ENCODE measurements at places on chromosomes 7 and 10.

DNA sequence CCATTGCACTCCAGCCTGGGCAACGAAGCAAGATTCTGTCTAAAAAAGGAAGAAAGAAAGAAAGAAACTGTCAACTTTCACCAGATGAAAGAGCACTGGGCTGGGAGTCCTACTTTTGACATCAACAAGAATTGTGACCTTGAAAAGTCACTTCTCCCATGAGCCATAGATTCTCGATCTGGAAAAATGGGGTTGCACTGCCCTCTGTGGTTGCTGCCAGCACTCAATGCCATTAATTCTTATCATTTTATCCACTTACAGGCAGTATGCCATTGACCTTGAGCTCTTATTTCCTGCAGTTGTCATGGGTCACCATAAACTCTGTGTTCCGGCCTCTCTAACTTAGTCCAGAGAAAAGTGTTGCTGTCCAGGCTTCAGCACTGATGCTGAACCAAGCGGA lies 137.2 kb downstream of the NOC3L start:
- no peak for DNase-seq

DNA sequence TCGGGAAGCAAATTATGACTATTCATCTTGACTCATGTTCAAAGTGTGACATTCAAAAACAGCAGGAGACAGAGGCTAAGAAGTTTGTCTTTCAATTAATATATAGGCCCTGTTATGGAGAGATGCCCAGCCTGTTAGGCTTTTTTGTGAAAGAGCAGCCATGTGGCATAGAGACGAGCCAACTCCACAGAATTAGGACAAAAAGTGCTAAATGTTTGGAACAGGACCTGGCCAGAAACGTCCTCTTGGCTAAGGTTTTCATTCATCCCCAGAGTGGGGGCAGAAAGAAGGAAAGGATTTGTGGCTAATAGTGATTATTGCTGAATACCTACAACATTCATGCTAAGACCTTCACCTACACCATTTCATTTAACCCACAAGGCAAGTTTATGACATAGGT lies 324.7 kb upstream of the NPVF start:
- no peak for DNase-seq

DNA sequence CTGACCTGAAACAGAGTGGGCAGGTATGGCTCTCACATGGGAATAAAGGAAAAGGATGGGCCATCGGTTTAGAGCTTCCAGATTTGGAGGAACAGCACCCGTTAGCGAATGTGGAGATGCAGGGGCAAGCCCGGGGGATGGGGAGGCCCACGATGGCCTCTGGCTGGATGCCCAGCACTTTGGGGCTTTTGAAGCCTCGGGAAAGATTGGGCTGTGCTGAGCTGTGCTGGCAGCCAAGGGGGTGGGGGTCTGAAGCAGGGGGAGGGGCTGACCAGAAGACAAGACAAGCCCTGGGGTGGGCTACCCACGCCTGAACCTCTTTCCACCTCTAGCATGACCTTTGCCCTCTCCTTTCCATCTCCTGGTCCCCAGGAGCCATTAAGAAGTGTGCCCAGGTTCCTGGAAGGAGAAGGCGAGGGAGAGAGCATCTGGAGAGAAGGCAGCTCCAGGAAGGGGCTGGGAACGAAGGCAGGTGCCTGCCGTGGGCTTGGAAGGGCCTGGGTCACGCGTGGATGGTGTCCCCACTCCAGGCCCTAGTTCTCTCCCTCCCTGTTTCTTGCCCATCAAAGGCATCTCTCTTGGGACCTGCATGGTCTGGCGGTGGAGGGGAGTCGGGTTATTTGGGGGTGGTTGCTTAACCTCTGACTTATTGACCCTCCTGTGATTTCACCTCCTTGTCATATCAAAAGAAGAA lies 39.7 kb downstream of the JAKMIP3 start:
- no peak for DNase-seq

GRCh38 chr10:62597226-62597625 lies 207.3 kb upstream of the ADO start:
- DNase-seq, result no peak

- no peak for DNase-seq
Measured at GRCh38 chr10:4545062-4545461, 280.9 kb upstream of the AKR1E2 start.

DNA sequence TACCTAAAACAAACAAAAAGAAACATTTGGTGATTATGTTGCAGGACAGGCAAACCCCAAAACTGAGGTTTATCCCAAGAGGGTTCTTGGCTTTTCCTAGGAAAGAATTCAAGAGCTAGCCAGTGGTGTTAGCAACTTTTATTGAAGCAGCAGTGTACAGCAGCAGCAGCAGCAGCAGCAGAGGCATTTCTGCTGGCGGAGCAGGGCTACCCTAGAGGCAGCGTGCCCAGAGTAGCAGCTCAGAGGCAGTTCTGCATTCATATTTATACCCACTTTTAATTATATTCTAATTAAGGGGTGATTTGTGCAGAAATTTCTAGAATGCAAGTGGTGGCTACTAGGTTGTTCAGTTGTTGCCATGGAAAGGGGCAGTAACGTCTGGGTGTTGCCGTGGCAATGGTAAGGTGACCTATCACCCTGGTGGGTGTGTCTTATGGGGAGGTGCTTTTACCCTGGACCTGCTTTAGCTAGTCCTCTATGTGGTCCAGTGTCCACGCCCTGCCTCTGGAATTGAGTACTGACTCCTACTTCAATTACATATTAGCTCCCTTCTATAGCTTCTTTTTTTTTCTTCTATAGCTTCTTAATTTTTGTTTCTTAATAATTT lies 53.9 kb downstream of the VCL start:
- DNase-seq, result no peak

- DNase-seq, result no peak
Measured at GRCh38 chr10:121910673-121911420, 17.0 kb downstream of the ATE1 start.

DNA sequence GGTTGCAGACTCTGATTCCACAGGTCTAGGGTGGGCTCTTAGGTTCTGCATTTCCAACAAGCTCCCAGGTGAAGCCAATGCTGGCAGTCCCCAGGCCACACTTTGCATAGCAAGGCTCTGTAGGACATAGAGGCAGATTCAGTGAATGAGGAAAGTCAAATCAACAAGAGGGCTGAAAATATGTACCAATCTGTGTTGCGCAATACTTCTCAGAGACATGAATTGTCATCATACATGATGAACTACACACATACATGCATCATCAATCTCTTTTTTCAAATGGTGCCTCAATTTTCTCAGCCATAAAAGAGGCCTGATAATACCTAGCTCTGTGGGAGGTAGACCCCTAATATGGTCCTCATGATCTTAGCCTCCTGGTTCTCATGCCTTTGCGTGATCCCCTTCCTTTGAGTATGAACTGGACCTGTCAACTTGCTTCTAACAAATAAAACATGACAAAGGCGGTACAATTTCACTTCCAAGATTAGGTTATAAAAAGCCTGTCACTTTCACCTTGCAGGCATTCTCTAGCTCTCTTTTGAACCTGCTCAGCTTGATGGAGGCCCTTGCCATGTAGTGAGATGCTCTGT lies 49.0 kb downstream of the PIK3CG start:
- DNase-seq, result no peak

GRCh38 chr10:28558923-28559508 lies 26.1 kb downstream of the WAC start:
- no peak for DNase-seq

DNA sequence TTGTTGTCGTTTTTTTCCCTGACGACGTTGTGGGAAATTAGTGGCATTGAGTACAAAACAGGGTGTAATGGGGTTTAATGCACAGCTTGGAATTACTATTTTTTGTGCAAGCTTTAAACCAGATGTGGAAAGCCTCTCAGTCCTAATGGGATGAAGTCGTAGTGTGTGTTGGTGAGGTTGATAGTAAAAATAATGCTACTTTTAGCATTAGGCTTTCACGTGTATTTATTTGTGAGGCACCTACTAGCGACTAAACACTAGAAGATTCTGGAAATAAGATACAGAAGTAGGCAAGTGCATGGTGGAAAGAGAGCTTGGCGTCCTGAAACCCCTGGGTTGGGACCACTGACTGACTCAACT lies 588 bp upstream of the ORC5 start:
- no peak for DNase-seq

DNA sequence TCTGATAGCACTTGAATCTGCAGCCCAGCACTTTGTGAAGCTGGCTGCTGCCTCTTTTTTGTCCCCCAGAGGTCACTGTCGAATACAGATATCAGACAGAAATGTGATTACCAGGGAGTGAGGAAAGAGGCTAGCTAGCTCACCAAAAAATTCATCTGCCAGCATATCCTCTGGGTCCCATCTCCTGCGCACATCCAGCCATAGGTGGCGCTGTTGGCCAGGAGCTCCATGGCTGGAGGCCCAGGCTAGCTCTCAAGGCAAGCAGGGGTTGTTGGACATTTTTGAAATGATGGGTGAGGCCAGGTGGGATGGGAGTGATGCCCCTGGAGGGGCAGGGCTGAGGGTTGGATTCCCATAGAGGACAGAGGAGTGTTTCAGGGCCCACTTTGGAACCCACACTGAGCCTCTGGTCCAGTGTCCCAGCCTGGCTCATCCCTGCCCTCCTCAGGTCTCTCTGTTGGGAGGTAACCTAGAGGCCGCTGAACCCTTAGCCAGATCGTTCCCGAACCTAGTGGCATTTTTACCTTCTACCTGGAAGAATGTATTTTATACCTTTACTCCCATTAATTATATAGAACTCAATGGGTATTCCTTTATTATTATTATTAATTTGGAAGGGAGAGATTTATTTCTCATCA lies 14.8 kb downstream of the DPCD start:
- DNase-seq, result no peak

DNA sequence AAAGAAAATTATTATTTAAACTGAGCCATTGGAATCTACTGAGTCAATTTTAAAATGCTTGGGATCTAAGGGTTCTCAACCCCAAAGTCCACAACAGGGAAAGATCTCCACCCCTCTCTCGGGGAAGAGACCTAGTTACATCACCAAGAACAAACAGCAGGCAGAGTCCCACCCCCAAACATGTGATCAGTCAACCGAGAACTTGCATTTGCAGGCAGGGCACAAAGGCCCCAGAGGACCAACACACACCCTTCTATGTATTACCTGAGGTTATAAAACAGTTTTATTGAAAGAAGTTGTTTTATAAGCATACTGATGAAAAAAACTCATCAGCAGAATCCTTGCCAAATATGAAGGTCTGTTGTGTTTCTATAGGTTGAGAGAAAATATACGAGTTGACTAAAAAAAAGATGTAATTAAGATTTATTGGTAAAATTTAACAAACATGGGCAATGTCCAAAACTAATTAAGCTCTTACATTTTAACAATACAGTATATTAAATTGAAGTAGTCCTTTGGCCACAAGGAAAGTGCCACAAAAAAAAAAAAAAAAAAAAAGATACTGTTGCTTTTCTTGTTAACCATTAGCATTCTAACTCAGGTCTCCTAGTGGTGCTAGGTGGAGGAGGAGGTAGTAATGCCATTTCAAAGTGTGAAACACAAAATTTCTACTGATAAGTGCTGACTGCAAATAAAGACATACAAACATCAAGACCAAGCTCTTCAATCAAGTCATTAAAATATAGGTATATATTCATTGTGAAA lies 975 bp upstream of the USP54 start:
- DNase-seq, result no peak

GRCh38 chr10:56085406-56086122 lies 275.5 kb downstream of the ZWINT start:
- no peak for DNase-seq

- DNase-seq, result no peak
Measured at GRCh38 chr10:1050145-1050544, 1.2 kb upstream of the IDI1 start.

- no peak for DNase-seq
Measured at GRCh38 chr10:131310142-131310541, 1.4 kb downstream of the TCERG1L start.

GRCh38 chr7:48427671-48428070 lies 256.4 kb downstream of the ABCA13 start:
- no peak for DNase-seq

GRCh38 chr10:15027741-15028140 lies 16.0 kb upstream of the OLAH start:
- DNase-seq, result no peak

DNA sequence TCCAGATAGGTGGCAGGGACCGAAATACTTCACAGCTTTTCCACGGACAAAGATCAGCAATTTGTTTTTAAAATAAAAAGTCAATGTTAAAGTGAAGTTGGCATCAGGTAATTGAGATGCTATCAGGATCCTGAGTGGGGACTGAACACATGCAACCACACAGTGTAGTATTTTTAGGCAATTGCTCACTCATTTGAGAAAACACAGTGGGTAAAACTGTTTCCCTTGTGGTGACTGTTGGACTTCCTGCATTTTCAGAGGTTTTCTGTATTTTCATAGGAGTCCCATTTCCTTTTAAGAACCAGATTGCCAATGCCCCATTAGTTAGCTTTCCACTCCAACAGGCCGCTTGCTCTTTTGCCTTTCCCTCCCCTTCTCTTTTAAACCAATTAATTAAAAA lies 159.5 kb upstream of the ZNF32 start:
- no peak for DNase-seq

GRCh38 chr10:132411561-132412253 lies 14.7 kb downstream of the PWWP2B start:
- no peak for DNase-seq

GRCh38 chr10:34494012-34494411 lies 321.1 kb downstream of the PARD3 start:
- no peak for DNase-seq

GRCh38 chr10:67926951-67927350 lies 42.5 kb downstream of the SIRT1 start:
- no peak for DNase-seq

DNA sequence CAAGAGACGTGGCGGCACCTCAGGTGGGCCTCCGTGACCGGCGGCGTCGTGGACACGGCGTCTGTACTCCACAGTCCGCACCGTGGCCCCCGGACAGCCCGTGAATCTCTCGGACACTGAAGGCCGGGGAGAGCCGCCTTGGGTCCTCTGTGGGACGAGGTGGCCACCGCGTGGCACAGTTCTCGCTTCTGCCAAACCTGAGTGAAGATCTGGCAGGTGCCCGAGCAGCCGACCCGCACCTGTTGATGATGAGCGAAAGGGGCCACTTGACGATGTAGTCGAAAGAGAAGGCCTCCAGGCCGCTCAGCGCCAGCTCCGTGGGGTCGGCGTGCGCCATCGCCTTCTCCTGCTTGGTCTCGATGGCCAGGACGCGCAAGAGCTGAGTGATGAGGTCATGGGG lies 8.5 kb upstream of the ADAM8 start:
- DNase-seq, result no peak

DNA sequence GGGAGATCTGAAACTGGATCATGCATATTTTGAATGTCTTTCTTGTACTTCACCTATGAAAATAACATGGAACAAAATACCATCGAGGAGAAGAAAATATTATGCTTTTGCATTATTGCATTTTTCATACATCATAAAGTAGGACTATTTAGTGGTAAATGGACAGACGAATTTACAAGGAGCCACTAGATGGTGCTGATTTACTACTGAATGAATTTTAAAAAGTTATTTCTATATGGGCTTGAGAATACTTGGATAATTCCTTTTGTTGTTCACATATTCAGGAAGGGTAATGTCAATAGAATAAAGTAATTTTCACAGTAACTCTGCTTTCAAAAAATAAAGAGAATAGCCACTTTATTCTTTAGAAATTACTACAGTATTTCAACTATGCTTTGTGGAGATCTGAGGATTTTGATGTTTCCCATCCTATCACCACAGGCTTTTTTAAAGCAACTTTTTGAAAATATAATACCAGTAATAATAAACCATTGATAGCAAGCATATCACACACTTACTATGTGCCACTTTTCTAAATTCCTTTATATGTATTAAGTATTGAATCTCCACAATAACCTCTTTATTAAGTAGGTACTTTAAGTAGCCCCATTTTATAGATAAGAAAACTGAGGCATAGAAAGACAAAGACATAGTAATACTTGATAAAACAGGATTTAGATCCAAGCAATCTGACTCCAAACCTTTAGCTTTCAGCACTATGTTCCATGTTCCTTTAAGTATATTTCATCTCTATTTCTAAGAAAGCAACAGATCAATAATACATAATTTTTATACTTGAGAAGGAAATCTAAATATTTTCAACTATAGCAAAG lies 38.6 kb downstream of the NEBL start:
- DNase-seq, result no peak

Data from stimulated activated CD8-positive, alpha-beta memory T cell treated with anti-CD3 and anti-CD28 coated beads, Interleukin-4, amount 100 ng/mL, for 4 hours (primary cell).